ENCODE measurements at places on chromosomes 11 and 22.

DNA sequence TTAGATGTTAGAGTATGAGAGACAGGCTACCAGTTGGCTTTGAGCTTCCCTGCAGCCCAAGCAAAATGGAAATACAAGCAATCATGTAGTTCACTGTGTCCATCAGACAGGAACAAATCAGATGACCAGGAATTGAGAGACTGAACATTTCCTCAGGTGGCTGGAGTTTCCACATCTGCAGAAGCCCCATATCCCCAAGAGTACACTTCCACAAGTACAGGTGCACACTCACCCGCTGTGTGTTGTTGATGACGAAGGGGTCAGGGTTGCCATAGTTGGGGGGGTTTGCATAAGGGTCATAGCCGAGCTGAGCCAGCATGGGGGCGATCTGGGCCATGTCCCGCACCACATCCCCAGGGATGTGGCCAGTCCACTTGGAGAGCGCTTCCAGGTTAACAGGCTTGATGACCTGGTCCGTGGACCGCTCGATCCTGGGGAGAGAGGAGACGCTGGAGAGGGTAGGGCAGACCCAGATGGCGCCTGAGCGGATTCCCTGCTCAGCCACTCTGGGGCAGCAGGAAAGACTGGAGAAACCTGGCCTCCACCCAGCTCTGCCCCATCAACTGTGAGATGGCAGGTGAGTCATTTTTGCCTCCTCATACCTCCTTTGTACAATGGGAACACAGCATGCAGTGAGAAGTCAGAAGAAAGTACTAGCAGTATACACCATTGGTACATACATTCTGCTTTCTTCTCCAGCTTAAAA, 23.9 kb upstream of the TFIP11 start:
- no peak for DNase-seq

- DNase-seq, result no peak
These were observed 45.1 kb upstream of the PAX6 start for GRCh38 chr11:31856248-31856647.

GRCh38 chr11:22703591-22703990, 37.2 kb downstream of the GAS2 start:
- no peak for DNase-seq

- DNase-seq, result peak; percentile 61
These were observed 43.5 kb downstream of the MYH9 start for GRCh38 chr22:36344106-36344827.

- no peak for DNase-seq
These were observed 37.6 kb downstream of the ZNF195 start for GRCh38 chr11:3341298-3341697.

GRCh38 chr11:19664886-19665548, 47.6 kb upstream of the NAV2 start:
- DNase-seq, result peak; percentile 32

DNA sequence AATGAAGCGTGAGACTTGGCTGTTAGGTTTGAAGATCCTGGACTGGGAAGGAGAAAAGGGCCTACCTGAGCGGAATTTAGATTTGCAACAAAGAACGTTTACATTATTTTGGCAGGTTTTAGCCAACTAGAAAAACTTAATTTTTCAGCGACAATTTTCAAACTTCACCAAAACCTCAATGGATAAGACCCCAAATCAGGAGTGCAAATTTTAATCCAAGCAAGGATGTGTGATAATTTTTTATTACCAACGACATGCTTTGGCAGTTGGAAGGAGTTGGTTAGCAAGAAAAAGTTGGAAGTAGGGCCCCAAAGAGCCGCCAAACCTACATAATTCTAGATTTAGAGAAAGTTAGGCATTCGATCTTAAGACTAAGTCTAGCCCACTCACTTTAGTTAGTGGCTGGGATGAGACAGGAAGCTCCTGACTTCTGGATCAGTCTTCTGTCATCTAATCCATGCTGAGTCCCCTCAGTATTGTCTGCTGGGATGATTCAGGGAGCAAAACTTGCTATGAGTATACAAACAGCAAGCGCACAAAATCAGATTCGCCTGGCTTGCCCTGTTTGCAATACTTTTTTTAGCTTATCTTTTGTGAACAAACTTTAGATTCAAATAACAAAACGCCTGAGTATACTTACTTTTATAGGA, 787 bp upstream of the RDX start:
- DNase-seq, result no peak

- DNase-seq, result no peak
These were observed 138.7 kb downstream of the SOX6 start for GRCh38 chr11:16217631-16218030.

- no peak for DNase-seq
These were observed 2.0 kb downstream of the CTNND1 start for GRCh38 chr11:57763568-57763967.

DNA sequence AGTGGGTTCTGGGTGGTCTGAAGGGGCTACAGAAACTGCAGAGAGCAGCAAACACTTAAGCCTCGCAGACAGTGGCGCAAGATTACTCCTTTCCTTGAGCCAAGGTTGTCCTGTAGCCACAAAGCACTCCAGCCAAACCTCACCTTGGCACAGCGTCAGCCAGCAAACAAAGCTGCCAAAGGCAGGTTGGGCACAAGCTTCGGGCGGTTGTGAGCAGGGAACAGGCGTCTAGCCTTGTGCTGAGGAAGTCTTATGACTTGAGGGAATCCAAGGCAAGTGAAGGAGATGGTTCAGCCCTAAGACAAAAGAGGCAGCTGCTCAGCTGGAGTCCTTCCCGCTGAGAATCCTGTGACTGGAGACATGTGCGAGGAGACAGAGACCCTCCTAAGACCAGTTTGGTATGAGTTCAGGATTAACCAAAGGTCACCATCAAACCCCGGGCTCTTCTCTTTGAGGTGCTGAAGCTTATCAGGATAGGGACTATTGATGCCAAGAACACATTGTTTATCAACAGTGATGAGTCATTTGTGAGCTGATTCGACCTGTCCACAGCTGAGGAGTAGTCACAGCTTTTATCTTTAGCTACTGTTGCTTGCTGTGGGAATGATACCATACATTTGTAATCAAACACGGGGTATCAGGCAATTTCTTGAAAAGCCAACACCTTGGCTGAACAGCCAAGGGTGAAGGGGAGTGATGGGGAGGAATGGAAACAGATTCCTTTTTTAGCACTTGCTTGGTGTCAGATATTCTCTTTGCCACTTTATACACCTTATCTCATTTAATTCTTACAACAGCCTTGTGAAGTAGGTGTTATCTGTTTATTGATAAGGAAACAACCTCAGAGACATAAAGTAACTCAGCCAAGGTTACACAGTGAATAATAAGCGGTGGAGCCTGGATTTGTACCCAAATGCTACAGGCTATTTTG, 4.6 kb downstream of the ADM start:
- no peak for DNase-seq

GRCh38 chr11:57405271-57405860, 14.9 kb upstream of the PRG2 start:
- DNase-seq, result no peak
